ENCODE measurements at places on chromosomes 5 and 9.
A peak's percentile ranks its signal among the peaks of the same experiment; 100 is the strongest.

GRCh38 chr5:95184924-95185323 is 100.0 kb downstream of the MCTP1 start:
- no peak for DNase-seq

- DNase-seq, result no peak
These were observed 3.4 kb upstream of the CAMSAP1 start for GRCh38 chr9:135910757-135911156.

GRCh38 chr5:137395011-137395755 is 103.9 kb downstream of the SPOCK1 start:
- no peak for DNase-seq

DNA sequence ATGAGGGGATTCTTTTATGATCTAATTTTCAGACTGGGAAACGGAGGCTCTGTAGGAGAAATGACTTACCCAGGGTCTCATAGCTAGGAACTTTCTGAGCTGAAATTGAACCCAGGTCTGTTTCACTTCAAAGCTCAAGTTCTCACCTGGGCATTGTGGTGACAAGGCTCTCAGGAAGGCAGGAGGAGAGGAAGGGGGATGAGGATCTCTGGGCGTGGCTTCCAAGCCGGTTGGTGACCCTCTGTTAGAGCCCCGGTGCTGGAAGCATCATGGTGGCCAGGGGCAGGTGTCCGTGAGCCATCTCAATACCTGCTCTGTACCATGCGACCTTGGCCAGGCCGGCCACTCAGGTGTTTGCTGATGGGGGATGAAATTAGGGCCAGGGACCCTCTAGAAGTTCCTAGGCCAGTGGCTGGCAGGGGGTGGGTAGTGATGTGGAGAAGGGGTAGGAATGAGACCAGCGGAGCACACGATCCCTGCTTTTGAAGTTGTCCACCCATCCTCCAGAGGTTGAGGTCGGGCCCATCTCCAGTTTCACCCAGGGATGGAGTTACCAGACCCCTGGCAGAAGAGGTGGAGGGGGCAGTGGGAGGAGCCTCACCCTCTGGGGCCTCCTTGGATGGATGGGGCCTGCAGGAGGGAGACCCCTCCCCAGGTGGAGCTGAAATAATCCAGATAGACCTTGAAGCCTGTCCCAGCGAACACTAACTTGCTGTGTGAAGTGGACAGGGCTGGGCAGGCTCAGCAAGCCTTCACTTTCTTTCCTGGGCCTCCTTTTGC is 5.9 kb downstream of the CRB2 start:
- DNase-seq, result no peak

GRCh38 chr9:5556101-5556705 is 45.9 kb downstream of the PDCD1LG2 start:
- no peak for DNase-seq

- no peak for DNase-seq
These were observed 4.3 kb upstream of the QRFP start for GRCh38 chr9:130900701-130901497.

GRCh38 chr9:112104901-112105300 is 70.2 kb downstream of the SUSD1 start:
- DNase-seq, result no peak

DNA sequence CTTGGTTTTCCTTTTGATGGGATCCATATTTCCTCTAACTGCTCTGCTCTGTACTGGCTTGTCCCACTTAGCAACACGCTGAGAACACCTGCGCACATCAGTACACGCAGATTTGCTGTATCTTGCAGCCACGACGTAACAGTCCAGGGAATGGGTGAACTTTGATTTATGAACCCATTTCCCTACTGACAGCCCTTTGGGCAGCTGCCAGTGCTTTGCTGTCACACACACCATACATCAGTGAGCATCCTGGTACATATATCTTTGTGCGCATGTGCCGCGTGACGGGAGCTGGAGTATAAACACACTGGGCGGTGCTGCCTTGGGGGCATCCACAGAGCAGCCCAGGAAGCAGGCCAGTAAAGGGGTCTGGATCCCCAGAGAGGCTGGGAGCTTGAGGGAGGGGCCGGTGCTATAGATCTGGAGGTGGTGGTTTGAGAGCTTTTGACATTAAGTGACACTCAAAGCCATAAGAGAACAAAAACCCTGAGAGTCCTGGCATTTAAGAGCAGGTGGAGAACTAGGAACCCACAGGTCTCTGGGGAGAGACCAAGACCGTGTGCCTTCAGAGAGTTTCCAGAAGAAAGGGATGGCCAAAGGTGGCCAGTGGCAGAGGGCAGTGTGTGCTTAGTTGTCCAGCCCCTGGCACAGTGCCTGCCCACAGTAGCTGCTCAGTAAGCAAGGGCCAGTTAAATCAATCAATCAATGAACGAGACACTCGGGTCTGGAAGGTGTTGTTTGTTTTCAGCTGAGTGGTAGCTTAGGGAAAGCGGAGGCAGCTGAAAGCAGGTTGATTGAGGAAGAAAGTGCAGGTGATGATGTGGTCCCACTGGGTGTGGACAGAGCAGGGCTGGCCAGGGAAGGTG is 53.7 kb downstream of the LMX1B start:
- DNase-seq, result no peak

DNA sequence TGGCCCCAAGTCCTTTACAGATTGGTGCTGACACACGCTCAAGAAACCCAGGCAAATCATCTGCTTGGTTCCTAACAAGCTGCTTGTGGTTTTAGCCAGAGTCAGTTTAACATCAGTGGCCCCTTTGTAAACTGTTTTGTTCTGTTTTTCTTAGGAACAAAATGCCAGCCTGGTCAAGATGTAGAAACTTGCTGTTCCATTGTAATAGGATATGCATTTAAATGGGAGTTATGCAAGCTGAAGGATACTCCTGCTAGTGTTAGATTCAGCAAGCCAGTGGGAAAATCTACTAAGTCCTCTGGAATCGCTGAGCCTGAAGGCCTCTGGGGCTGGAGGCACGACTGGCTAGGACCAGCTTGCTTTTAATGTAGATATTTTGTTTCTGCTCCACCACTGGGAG is 391.1 kb downstream of the TLE4 start:
- peak; percentile 82 for DNase-seq

GRCh38 chr9:137406085-137406760 is 16.7 kb downstream of the EXD3 start:
- no peak for DNase-seq

DNA sequence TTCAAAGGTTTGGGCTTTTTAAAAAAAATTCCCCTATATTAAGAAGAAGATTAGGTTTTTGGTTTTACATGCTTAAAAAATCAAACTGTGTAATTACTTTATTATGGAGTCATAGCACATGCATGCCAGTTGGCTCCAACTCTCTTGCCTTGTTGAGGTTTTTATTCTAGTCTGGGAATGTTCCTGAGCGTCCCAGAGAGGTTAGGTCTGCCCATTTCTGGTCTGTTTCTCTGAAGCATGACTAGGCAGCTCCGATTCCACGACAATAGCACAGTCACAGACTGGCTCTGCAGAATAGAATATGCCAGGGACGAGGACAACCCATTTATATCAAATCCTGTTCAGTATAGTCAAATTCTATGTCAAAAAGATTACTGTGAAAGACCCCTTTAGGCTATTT is 217.0 kb downstream of the PCSK5 start:
- DNase-seq, result peak; percentile 76

DNA sequence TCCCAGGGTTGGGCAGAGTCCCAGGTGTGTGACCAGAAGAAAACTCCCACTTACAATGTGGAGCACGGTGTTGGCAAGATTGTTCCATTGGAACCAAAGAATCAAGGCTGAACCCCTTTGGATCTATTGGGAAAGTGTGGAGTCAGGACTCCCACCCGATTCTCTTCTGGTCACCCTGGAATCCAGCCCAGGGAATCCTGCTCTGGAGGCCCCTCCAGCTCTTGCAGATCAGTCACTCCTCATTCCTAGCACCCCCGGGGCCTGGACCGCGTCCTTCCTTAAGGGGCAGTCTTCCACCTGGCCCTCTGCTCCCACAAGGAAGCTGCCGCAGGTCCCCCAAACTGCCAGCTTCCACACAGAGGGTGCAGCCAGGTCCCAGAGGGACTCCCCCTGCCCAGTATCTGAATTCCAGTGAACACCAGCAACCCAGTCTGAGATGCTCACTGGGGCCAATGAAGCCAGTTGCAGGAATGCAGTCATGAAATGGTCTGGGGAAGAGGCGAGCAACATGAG is 170.1 kb downstream of the GADD45G start:
- DNase-seq, result no peak

Measured in adipocyte (in vitro differentiated cells).